Activated CD4-positive, alpha-beta T cell treated with anti-CD3 and anti-CD28 coated beads, Interleukin-2, amount 50 U/mL, for 24 hours (primary cell): ENCODE measurements at places on chromosomes 7 and 10.
A peak's percentile ranks its signal among the peaks of the same experiment; 100 is the strongest.

DNA sequence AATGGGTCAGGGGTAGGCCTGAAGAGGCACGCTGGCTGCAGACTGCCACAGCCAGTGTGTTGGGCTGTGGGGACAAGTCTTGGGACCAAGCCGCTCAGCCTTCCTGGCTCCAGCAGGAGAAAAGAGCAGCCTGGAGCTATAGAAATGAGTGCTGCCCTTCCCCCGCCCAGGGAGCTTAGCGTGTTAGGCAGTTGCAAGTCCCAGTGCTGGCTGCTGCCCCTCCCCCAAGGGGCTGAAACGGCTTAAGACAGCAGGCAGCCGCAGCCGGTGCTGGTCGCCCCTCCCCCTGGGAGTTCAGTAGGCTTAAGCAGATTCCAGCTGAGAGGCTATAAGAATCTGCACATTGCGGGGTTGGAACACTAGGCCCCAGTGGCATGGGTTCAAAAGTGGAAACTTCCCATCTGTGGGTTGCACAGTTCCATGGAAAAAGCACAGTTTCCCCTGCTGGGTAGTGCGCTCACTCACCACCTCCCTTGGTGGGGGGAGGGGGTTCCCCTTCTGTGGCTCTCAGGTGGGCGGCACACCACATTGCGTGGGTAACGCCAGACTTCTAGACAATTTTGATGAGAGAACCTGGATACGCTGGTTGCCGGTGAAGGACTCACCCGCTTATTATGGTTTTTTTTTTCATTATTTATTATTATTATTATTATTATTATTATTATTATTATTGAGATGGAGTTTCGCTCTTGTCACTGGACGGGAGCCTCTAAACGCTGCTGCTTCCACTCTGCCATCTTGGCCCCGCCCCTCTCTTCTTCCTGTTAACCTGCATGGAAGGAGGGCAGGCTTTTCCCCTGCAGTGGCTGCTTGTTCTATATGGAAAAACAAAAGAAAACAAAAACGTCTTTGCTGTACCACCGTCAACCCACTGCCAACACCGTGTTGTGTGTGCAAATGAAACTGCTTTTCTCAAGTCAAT, 151.1 kb downstream of the CXCL12 start:
- no peak for DNase-seq

DNA sequence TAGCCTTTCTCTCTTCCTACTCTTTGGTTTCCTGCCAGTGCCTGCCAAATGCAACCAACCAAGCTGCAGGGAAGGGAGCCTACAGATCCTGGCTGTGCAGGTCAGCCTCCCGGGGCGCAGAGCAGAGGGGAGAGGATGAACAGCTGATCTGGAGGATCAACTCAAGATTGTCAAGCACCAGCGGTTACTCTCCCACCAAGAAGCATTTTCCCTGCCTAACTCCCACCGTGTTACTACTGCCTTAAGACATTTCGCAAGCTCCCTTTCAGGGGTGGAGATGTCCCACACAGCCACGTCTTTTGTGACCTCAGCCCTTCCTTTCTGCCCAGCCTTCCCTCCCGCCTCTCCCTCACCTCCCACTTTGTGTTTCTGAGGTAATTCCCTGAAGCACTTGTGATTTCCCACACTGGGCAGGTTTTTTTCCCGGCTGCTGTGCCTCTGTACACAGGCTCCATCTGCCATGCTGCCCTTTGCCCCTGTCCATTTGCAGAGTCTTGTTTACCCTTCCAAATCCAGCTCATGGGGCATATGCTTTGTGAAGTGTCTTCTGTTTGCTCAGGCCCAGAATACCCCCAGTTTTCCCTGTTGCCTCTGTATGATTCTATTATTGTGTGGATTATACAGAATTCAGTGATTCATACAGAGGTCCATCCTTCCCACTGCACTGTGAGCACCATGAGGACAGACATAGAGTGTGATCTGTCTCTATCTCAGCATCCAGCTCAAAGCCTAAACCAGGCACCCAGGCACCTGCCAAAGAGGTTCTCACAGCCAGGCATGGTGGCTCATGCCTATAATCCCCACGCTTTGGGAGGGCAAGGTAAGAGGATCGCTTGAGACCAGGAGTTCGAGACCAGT, 40.9 kb upstream of the PAPSS2 start:
- DNase-seq = no peak

DNA sequence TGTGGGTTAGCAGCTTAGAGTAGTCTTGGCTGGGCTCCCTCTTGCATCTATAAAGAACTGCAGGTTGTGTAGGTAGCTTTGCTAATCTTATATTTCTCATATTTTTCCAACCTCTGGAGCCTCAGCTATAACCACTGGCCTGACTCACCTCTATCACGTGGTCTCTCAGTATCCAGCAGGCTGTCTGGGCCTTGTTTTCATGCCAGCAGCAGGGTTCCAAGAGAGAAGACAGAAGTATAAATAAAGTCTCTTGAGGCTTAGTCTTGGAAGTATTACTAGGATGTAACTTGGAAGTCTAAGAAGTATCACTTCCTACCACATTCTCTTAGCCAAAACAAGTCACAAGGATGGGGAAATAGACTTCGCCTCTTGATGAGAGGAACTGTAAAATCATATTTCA, 73.3 kb downstream of the WIPF3 start:
- no peak for DNase-seq

GRCh38 chr10:99372546-99373271, 43.6 kb downstream of the CNNM1 start:
- no peak for DNase-seq

DNA sequence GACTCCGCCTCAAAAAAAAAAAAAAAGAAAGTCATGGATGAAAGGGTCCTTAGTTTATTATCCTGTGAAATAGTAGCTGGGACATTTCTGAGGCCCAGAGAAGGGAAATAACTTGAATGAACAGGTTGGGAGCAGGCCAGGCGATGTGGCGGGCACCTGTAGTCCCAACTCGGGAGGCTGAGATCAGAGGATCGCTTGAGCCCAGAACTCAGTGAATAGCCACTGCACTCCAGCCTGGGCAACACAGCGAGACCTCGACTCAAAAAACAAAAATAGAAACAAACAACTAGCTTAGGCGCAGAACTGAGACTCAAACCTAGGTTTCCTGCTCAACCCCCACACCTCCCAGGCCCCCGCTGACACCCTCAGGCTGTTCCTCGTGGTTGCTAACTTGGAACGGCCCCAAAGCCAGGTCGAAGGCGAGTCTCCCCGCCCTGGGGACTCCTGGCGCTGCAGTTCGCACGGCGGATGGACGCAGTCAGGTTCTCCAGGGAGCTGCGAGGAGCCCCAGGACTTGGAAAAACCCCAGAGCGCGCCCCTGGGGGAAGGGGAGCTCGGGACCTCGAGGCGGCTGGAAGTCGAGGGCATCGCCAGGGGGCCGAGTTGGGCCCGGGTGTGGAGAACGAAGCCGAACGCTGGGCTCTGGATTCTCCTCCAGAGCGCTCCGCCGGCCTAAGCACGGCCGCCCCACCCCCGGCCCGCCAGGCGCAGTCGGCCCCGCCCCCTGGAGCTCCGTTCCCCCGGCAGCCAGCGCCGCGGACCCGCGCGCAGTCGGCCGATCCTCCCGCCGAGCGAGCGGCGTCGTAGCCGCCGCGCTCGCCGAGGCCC, at the start of gene STOX1:
TSS of gene STOX1 (plus strand) at position 768 of the 828 bp plus-strand sequence. CDS start 93 bp downstream, outside the sequence.
- peak; percentile 33 for DNase-seq

DNA sequence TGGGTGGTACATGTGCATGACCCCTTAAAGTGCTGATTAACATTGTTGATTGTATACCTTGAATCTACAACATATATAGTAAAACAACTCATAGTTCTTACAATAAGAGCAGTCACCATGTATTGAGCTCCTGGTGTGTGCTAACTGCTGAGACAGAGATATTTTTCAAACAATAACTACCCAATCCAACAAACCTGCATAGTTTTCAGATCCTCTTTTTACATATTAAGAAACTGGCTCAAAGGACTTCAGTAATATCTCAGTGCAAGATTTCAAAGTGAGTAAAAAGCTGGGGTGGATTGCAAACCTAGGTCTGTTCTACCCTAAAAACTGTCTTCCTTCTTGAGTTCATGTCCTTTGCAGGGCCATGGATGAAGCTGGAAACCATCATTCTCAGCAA, 272.2 kb downstream of the SNX13 start:
- no peak for DNase-seq

- DNase-seq = no peak
Measured at GRCh38 chr7:138513344-138513871, 53.3 kb downstream of the TRIM24 start.

DNA sequence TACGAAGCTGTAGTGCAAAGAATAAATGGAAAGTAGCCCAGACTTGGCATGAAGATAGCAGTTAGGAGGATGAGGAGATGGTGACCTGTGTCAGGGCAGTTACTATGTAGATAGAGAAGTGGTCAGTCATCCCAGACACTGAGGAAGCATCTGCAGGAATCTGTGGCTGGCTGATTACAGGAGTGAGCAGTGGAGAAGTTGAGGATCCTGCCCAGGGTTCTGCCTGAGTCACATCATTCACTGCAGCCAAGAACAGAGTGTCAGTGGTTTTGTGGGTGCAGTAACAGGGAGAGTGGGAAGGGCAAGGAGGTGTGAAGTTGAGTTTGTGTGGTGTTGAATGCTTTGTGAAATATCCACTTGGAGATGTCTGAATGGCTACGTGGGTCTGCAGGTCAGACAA, 676.4 kb upstream of the NRP1 start:
- DNase-seq = no peak

DNA sequence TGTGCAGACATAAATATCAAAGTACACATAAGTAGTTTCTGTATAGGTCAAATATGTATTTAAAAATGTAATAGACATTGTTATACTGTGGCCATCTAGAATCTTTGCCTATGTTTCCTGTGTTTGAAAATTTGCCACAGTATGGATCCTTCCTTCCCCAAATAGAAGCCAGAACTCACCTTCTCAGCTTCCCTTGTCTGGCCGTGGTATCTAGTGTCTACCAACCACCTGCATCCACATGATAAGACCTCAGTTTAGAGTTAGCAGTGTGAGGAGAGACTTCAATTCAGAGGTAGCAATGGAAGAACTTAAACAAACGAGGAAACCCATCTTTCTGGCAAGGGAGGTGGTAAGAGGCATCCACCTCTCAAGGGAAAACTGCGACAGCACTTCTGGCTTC, 4.9 kb downstream of the TRDMT1 start:
- DNase-seq = no peak

DNA sequence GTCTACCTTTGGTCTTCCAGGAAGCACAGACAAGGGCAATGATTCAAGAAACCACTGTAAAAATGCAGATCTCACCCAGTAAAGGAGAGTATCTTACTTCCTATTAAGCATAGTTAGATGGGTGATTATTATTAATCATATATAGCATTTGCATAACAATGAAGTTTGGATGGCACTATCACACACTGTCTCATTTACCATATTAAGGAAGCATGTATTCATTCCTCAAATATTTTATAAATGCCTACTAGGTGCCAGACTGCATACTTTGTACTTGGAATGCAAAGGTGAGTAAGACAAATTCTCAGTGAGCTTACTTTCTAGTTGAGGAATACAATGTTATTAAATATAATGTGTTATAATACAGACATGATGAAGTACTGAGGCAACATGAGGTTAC, 53.9 kb upstream of the SKAP2 start:
- no peak for DNase-seq

DNA sequence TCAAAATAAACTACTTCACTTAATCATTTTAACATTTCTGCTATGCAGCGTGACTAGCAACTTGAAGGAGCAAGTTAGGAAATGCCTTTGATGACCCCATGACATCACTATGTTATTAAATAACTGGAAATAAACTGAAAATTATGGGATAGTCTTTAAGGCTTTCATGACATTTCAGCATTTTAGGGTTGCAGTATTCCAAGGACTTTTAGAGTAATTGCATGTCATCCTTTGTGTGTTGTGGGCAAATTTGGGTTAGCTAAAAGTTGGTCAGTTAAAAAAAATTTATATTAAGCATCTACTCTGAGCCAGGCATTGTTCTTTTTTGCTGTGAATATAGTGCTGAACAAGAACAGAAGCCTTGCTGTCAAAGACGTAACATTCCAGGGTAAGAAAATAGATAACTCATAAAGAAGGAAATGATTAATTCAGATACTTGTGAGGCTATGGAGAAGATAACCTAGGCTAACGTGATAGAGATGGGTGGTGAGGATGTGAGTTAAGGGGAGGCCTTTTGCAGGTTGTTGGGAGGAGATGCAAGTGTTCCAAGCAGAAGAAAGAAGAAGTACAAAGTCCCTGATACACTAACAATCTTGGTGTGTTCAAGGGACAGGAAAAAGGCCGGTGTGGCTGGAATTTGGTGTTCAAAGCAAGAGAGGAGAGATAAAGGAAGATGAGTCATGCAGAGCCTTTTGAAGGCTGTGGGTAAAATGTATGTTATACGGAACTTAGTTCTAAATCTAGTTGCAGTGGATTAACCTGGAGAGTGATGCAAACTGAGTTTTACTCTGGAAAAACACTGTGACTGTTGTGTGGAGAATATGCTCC, 610.2 kb downstream of the AUTS2 start:
- DNase-seq = no peak

GRCh38 chr10:4316161-4316810, 509.7 kb upstream of the AKR1E2 start:
- DNase-seq = no peak

DNA sequence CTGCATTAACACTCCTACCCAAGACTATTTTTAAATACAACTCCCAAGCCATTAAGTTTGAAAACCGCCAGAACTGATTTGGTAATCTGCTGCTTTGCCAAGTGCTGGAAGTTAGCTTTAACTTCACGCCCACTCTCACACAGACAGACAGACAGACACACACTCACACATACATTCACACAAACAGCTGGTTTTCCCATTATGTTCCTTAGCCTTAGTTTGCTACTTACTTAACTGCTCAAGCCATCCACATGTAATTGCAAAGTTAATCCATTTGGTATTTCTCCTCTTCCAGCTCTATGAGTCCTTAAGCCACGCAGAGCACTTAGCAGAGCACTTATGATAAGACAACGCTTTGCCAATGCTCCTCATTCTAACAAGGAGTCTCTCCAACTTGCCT, 8.3 kb downstream of the COBL start:
- DNase-seq = no peak

- no peak for DNase-seq
Measured at GRCh38 chr10:120984221-120984620, 133.1 kb downstream of the WDR11 start.

DNA sequence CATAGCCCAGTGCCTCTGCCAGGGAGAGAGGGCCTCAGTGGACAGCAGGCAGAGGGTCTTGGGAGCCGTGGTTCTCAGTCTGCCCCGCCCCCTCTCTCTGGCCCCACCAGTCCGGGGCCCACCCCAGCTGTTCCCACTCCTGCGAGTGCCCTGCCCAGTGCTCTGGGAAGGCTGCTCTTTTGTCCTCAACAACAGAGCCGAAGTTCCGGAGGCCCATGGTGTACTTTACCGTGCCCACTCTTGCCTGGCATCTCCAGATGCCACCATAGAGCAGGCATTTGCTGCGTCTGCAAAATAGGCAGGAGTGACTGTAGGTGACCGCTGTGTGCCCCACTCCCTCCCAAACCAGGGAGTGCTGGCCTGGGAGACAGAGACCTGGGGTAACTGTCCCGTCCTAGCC, 29.3 kb upstream of the PCBD1 start:
- no peak for DNase-seq

GRCh38 chr7:131110297-131111080, 217.2 kb upstream of the MKLN1 start:
- no peak for DNase-seq
